ENCODE measurements at places on chromosomes 1 and 21. TPM values are rescaled to one million over a fixed set of nuclear protein-coding genes. Genes with fewer than 3 reads are reported as not detected.

The LYPD8 gene
- not detected for total RNA-seq

The CNST gene
- 34.7 TPM for total RNA-seq

The CFAP57 gene
- total RNA-seq, result 1.3 TPM

The FCAMR gene
- not detected for total RNA-seq

The OR10Z1 gene
- total RNA-seq, result not detected

The PTGS2 gene
- total RNA-seq, result 0.94 TPM

The SLC9C2 gene
- 1.9 TPM for total RNA-seq

The RGS7 gene
- 28.2 TPM for total RNA-seq

Data from parietal lobe (tissue), 2 donors.